ENCODE measurements at places on chromosomes 1 and 21.

DNA sequence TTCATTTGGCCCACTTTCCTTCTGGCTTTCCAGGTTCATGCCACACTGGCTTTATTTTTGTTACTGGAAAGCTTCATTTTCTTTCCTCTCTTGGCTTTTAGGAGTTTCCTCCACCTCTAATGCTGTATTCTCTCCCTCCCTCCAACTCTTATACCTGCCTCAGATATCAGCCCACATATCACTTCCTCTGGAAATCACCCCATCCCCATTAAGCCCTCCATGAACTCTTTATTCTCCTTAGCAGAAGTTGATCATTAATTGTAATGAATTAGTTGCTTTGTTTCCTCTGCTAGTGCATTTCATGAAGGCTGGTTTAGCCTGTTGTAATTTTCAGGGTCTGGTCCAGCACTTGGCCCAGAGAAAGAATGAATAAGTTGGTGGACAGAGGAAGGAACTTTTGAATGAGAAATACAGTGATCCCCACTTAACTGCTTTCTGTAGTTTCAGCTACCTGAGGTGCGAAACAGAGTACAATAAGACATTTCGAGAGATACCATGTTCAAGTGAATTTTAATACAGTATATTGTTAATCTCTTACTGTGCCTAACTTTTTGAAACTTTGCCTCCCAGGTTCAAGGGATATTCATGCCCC lies 1.7 kb downstream of the SOAT1 start:
- DNase-seq, result no peak

GRCh38 chr1:9594471-9595155 lies 5.9 kb downstream of the TMEM201 start:
- no peak for DNase-seq

GRCh38 chr1:224791362-224791941 lies 138.0 kb upstream of the DNAH14 start:
- DNase-seq, result no peak

GRCh38 chr1:5888606-5889211 lies 103.5 kb downstream of the NPHP4 start:
- no peak for DNase-seq

GRCh38 chr1:156310962-156311361 lies 11.9 kb upstream of the VHLL start:
- no peak for DNase-seq

GRCh38 chr1:21774835-21775549 lies 8.0 kb downstream of the USP48 start:
- no peak for DNase-seq
